Effector CD4-positive, alpha-beta T cell (primary cell): ENCODE measurements at places on chromosomes 7 and 10.

DNA sequence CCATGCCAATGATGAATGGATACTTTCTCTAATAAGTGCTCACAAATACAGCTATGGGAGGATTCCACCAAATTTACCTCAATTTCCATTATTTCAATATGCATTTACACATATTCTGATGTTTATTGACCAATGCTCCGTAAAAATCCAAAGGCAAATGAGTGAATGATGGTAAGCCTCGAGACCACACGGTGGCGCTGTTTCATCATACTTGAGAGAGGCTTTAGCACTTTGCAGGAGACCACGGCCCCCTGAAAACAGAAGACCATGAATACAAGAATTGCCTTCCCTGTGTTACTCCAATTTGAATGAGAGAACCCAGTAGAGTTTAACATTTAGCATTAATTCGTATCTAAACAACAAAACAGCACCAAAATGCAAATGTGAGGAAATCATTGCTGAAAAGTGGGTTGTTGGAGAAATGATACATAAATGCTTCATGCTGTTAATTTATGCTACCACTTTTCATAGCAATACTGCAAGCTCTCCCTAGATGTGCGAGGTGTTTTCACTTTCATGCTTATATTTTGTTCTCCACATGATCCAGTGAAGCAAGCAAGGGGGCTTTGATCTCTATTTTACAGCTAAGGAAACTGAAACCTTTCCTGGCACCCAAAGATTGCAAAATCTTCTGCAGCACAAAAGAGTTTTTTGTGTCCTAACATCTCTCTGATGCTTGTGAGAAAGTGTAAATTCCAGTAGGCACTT is 35.4 kb downstream of the TRIL start:
- peak; percentile 38 for DNase-seq

- DNase-seq, result no peak
These were observed 31.1 kb downstream of the SKIDA1 start for GRCh38 chr10:21494191-21495001.

GRCh38 chr7:157380416-157380815 is 43.6 kb downstream of the DNAJB6 start:
- DNase-seq, result no peak

DNA sequence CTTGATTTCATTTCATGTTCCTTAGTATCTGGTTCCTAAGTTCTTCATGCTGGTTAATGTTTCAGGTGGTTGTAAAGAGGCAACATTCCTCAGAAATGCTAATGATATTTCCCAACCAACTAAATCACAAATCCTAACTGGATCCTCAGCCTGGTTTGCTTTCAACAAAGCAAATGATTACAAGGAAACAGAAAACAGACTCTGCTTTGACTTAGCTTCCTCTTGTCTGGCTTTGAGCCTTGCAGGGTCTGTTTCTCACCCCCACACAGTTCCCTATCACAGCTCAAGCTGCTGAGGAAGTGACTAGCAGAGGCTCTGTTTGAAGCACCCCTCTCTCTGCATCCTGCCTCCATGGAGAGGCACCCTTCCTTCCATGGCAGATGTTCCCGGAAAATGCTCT is 130.2 kb upstream of the CTTNBP2 start:
- DNase-seq, result no peak

DNA sequence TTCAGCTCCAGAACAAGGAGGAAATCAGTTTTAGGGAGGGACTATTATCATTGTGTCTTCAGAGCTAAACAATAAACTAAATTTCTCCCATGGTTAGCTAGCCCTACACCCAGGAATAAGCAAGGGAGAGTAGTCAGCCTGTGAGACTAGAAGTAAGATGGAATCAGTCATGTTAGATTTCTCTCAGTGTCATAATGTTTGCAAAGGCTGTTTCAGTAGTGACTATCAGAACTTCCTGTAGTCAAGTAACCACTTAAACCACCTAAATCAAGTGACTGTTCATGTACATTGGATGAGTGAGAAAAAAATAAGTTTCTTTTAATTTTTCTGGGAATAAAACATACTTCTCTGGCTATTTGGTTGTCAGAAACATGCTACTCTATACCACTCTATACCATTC is 121.6 kb downstream of the KCND2 start:
- DNase-seq, result no peak

GRCh38 chr10:127872871-127873600 is 19.7 kb downstream of the CLRN3 start:
- DNase-seq, result no peak

DNA sequence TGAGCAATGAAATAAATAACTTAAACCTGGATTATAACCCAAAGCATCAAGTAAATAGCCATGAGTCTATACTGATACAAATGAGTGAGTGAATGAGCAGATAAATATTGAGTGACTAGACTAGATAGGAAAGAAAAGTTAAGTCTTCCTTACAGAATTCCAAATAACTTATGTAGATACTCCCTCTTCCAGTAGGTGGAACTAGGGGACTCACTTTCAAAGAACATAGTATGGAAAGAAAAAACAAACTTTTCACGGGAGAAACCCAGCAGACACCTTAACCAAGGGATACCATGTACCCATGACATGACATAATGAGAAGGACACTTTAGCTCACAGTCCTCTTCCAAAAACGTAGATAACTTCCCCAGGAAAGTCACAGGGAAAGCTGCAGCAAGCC is 32.2 kb downstream of the CSGALNACT2 start:
- DNase-seq, result no peak

DNA sequence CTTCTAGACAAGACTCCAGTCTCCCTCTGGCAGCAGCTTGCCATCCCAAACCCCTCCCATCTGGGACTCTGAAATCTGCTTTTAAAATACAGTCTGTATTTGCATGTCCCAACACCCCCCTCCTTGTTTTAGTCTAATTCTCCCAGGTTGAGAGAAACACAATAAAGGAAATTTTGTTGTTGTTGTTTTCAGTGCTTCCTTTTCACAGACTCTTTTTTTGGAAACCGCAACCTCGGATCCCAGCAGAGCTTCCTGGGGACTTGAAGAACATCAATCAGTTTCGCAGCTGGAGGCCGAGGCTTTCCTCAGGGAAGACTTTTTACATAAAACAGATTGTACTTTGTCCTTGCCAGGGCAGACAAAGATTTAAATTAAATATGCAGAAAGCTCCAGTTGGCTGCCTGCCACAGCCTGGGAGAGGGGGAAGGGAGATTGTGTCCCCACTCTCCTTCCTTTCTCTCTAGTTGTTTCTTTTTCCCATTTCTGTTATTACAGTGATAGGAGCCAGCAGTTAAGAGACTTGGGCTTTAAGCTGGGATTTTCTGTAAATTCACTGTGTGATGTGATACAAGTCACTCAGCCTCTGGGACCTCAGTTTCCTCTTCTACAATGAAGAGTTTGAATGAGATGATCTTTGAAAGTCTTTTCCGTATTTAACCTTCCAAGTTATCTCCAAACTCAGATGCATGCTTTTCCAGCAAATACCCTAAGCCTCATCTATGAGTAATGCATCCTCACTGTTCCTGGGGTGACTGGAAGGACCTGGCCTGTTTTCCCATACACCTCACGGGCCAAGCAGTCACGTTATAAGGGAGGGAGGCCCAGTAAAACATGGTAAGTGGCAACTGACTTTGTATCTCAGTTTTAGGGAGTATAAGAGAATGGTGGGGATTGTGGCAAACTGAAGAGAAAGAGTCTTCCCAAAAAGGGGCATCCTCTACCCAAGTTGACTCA is 192.3 kb downstream of the REEP3 start:
- no peak for DNase-seq

DNA sequence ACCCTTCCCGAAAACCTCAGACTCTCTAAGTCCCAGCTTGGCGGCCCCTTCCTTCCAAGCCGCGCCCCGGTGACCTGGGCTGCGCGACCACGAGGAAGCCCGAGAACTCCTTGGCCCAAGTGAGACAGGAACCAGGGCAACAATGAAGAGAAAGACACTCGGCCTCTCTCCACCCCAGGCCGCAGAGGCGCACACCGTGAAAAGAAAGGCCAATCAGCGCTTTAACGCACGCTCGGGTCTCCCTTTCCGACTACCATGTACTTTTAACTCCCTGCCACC is 166.4 kb upstream of the PPP1R3A start:
- no peak for DNase-seq

- DNase-seq, result no peak
These were observed 85.2 kb downstream of the HGF start for GRCh38 chr7:81684514-81685269.

DNA sequence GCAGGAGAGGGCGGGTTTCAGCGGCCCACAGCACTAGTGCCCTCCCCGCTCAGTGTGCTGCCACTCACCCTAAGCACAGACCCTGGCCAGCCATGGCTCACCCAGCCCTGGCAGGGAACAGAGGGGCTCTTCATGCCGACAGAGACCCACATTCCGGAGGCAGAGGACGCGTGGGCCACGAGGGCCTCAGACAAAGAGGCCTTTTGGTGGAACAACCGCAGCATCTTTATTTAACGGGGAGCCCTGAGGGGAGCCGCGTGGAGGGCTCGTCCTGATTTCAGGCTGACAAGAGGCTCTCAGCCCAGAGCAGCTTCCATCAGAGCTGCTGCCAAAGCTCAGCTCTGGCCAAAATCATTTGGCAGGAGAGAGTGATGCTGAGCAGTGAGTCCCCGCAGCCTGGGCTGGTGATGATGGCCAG is 127.8 kb downstream of the SH3PXD2A start:
- no peak for DNase-seq

DNA sequence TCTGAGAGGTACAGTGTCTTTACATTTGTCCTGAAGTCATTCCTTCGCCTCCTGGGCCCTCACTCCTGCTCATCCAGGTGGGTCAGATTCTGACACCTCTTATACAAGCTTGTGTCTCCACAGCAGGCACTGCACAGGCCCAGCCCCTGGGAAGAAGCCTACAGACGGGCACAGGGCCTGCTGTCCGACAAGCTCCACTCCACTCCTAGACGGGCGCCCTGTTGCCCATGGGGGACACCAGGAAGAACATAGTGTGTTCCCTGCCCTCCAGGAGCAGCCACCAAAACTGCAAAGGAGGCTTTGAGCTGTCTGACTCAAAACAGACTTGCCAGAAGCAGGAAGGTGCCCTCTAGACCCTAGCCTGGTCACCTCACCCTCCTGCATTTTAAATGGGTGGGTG is 45.6 kb upstream of the SLC29A3 start:
- no peak for DNase-seq

DNA sequence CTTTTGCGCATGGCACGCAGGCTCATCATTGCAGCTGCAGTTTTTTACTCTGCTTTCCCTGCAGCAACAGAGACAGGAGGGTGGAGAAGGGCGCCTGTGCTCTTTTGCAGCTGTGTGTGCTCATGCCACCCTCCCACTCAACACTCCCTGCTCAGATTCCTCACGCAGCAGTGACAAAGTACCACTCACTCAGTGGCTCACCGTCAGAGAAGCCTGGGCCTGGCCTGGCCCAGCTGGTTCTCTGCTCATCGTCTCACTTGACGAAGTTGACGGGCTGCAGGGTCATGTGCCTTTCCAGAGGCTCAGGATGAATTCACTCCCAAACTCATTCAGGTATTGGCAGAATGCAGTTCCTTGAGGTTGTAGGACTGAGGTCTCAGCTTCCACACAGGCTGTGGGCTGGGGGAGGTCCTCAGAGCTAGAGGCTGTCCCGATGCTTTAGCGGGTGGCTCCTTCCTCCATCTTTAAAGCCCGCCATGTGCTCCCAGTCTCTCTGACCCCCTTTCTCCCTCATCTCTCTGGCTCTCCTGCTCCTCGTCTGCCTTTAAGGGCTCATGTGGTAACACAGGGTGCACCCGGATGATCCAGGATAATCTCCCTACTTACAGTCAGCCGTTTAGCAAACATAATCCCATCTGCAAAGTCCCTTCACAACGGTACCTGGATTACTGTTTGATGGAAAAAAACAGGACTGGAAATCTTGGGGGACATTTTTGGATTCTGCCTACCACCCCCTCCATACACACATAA is 25.8 kb downstream of the PTPRE start:
- DNase-seq, result no peak

GRCh38 chr7:39819514-39819913 is 130.5 kb upstream of the CDK13 start:
- no peak for DNase-seq
